ENCODE measurements at places on chromosomes 4 and X.

- no peak for DNase-seq
Observed at GRCh38 chr4:120921456-120922380, 808 bp downstream of the PRDM5 start.

- no peak for DNase-seq
Observed at GRCh38 chrX:134908356-134908755, 82.4 kb upstream of the SMIM10 start.

- no peak for DNase-seq
Observed at GRCh38 chrX:114999906-115000305, 17.5 kb downstream of the IL13RA2 start.

DNA sequence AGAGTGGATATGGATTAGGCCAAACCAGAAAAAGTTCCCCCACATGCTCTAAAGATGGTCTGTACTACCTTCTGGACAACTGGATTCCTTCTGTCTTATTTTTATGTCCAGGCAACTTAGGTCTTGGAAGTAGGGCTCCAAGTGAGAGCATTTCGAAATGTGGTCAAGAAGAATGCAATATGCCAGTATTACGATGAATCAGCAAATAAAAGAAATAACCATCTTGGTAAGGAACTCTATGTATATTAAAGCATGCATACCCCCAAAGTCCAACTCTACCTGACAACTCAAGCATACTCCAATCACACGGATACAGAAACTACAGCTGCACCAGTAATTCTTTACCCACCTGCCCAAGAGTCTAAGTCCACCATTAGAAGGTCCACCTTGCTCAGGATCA lies 234.5 kb downstream of the HNRNPD start:
- DNase-seq: no peak

- DNase-seq: no peak
Observed at GRCh38 chr4:8191136-8191747, 7.8 kb upstream of the SH3TC1 start.

DNA sequence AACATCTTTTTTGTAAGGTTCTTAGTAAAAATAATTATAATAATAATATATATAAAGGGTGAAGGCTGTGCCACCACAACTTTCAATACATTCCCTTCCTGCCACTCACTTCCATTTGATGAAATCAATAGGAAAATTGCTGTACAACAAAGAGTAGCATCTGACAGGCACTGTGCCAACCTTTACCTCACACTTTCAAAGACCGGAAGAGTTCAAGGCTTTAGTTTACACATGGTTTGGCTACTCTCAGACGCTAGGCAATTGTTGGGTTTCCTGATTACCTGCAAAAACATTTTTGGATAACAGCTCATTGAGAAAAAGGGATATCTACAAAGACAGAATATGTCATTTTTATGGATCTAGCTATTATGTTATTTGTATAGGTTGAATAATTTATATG lies 5.5 kb upstream of the ING2 start:
- DNase-seq: no peak

- DNase-seq: no peak
Observed at GRCh38 chr4:75849461-75849860, 52.8 kb downstream of the PPEF2 start.

DNA sequence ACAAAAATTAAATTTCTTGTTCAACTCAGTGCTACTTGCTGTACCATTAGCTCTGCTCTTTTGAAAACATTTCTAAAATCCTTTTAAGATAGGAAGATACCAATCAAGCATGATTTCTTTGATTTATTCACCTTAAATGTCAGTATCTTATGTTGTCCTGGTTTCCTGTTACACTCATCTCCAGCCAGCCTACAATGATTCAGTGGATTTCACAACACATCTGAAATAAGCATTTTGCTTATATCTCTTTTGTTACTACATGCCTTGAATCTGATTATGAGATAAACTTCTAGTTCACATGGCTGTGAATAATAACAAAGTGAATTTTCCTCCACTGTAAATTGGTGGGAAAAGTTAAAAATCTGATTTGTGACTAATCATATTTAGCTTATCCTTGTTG lies 112.5 kb upstream of the BMP3 start:
- DNase-seq: no peak

GRCh38 chrX:50147972-50148371 lies 52.8 kb downstream of the AKAP4 start:
- DNase-seq: no peak

- DNase-seq: no peak
Observed at GRCh38 chr4:54095110-54095825, 4.7 kb upstream of the GSX2 start.

- no peak for DNase-seq
Observed at GRCh38 chr4:15656038-15656470, 897 bp upstream of the FBXL5 start.

DNA sequence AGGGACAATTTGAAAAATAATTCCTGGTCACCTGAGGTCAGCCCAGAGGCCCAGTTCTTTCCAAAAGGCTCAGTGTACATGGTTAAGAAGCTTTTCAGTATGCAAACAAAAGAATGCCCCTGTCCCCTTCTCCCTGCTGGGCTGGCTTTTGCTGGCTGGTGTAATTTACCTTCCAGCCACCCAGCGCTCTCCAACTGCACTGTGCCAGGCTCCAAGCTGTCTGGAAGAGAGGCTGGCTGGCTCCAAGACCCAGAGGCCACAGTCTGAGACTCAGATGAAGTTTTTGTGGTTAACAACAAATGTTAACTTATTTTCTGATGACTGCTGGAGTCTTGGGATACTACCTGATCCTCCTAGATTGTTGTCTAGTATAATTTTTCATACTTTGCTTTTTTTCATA lies 11.9 kb upstream of the KIT start:
- no peak for DNase-seq

- no peak for DNase-seq
Observed at GRCh38 chr4:38855466-38855865, 1.2 kb downstream of the TLR6 start.

GRCh38 chrX:49198540-49199314 lies 1.3 kb downstream of the SYP start:
- no peak for DNase-seq

- DNase-seq: no peak
Observed at GRCh38 chr4:7727749-7728148, 211.9 kb downstream of the AFAP1 start.

- DNase-seq: no peak
Observed at GRCh38 chr4:685679-686412, 3.1 kb downstream of the SLC49A3 start.

DNA sequence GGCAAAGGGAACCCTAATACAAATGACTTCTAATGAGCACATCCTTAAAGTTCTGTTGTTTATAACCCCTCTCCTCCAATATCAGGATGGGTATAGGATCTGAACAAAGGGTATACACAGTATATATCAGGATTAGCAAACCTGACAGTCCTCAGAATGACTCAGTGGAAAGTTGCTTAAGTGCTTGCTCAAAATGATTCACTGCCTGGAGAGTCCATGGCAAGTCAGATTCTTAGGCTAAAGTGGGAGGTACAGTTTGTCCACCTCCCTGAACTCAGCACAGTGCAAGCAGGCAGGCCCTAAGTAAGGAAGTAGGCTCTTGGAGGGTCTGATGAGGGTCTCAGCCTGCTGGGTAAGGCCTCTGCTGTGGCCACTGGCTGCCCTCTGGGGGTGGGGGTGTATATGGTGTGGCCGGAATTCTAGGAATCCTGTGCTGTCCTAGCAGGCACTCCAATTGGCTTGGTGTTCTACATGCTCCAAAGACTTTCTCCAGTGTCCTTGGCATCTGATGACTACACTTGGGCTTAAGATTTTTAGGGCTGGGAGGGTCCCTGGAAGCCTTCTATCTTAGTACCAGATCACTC lies 54.3 kb downstream of the CHRDL1 start:
- no peak for DNase-seq

DNA sequence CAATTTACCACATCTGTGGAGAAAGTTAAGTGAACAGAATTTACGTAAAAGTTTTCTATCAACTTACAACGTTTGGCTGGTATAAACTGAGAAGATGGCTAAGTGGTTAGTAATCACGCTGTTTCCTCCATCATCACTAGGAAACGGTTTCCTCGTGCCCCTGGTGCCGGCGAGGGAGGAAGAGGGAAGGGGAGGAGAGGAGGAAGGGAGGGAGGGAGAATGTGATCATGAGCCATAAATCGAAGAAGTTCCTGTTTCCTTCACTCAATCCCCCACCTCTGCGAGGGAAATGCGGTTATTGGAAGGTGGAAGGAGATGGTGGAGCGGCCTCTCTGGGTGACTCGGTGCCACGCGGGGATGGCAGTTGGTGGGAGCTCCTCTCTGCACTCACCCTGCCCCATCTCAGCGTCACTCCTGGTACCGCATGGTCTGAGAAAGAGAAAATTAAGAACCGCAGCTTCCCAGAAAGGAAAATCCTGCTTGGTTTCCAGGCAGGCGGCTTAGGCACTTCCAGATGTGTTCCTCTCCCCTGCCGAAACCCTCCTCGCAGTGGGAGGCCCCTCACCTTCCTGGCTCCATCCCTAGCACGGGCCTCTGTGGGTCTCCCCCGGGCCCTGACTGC lies 216.8 kb downstream of the AFAP1 start:
- no peak for DNase-seq

GRCh38 chrX:47707031-47707780 lies 48.2 kb upstream of the UXT start:
- DNase-seq: no peak

DNA sequence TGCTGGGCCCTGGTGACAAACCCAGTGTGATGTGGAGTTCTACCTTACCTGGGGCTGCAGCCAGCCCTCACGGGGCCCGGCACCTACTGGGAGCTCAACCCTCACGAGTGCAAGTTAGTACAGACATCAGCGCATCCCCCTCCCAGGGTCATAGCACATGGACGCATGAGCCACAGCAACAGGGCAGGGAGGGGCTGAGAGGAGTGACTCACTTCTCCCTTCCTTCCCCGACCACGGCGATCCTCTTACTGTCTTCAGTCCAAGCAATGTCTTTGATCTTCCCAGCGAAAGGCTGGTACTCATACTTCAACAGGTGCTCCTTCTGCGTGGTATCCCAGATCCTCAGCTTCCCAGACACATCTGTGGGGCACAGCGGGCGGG lies 17.8 kb downstream of the WDR1 start:
- no peak for DNase-seq

DNA sequence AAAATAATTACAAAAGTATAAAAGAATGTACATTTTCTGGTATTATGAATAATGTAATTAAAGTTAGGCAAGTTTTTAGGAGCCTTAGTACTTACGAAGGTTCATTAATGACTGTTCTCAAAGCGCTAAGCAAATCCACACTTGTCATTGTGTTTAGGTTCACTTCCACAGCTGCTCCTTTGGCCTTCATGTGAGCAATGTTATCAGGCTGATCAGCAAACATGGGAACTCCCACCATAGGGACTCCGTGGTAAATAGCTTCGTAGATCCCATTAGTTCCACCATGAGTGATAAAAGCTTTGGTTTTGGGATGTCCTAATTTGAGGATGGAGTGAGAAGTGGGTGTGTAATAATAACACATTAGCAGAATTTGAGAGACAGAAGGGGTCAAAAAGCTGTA lies 45.1 kb downstream of the UGT2A2 start:
- DNase-seq: no peak

GRCh38 chrX:54076903-54077302 lies 32.6 kb upstream of the PHF8 start:
- DNase-seq: no peak

DNA sequence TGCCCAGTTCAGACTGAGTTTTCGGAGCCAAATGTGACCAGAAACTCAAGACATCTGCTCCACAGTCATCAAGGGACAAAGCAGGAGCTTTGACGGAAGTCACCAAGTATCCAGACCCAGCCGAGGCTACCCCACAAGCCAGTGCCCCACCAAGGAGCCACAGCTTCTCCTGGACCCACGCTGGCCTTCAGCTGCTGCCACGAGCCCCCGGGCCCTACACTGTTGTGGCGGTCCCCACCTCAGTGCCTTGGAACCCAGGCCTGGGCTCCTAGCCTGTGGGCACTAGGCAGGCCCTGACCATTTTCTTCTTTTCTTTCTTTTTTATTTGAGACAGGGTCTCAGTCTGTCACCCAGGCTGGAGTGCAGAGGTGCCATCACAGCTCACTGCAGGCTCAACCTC lies 82.1 kb upstream of the NKX1-1 start:
- no peak for DNase-seq

- no peak for DNase-seq
Observed at GRCh38 chrX:46791927-46792809, 33.2 kb upstream of the SLC9A7 start.

DNA sequence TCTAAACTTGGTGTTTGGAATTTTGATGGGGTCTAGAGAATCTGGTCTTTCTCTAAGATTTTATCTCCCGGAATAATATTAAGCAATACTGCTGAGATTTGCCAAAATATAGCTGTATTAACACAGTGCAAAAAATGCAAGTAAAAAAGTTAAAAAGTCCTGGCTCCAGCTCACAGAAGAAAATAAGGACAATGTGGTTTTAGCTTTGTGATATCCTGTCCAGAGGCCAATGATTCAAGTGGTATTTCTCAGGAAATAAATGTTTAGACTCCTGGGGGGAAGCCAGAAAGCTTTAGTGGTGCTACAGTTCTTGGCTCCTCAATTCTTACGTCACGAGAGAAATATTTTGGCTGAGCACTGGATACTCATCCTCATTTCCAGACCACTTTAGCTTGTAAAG lies 40.9 kb upstream of the IL13RA2 start:
- no peak for DNase-seq

DNA sequence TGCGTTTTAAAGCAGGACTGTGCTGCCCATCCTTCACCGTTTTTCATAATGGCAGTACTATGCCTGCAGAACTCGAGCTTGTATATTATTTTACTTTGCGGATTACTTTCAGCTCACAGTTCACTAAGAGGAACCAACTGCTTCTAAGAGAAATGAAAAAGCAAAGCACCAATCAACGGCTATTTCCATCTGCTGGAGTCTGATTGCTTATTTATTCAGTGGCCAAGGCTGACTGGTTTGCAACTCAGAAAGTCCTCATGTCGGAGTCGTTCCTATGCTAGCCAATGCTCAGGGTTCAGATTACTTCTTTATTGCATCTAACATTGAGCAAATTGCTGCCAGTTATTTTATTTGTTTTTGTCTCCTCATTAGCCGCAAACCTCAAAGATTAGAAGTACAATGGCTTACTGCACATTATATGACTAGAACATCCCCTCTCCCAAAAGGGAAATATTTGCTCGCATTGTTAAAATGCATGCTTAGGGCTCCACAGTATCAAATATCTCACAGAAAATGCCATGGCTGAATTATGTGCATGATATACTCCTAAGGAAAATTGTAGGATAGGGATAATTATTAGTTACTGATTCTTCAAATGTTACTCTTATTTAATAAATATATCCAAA lies 1628.2 kb upstream of the ADGRL3 start:
- no peak for DNase-seq

- DNase-seq: no peak
Observed at GRCh38 chr4:36399762-36400353, 118.4 kb downstream of the DTHD1 start.

- no peak for DNase-seq
Observed at GRCh38 chrX:36434522-36434921, 515.0 kb downstream of the CFAP47 start.

DNA sequence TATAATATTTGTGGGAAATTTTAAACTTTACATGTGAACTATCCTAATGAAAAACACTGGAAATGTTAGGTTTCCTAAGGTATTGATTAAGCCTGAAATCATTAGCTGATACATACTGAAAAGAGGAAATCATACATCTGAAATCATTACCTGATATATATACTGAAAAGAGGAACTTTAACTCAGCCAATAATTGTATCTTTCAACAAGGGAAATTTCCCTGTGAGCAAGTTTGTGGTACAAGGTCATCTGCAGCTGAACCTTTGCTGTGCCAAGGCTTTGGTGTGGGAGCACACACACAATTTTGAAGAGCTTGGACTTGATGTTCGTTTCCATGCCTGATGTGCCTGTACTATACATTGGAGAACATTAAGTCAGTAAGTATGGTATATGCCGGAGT lies 131.9 kb upstream of the USP9X start:
- DNase-seq: no peak

- DNase-seq: no peak
Observed at GRCh38 chr4:112860830-112861690, 188.4 kb upstream of the ANK2 start.
